DMS79 (cell line): ENCODE measurements at places on chromosomes 11 and 22.

DNA sequence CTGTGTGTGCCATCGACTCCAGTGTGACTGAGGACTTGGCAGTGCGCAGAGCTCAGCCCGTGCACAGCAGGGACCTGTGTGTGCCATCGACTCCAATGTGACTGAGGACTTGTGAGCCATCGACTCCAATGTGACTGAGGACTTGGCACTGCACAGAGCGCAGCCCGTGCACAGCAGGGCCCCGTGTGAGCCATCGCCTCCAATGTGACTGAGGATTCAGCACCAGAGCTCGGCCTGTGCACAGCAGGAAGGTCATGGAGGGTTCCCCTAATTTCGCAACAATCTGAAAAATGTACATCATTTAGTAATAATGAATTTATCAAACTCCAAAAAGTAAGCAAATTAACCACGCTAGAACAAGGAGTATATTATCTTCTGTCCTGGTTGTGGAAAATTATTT, 348.3 kb upstream of the B3GAT1 start:
- DNase-seq: no peak

DNA sequence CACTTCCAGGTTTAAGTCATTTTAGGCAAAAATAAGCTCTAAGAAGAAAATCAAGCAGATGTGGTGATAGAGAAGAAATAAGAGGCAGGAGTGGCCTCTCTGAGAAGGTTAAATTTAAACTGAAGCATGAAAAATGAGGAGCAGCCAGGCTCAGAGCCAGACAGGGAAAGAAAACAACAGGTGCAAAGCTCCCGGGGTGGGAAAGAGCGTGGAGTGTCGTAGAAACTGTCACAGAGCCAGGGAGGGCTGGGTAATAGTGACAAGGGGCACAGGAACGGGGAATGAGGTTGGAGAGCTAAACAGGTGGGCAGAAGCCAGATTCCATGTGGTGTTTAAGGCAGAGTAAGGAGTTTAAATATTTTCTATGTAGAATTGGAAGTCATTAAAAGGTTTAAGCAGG, 132.1 kb upstream of the BLID start:
- peak; percentile 88 for DNase-seq

DNA sequence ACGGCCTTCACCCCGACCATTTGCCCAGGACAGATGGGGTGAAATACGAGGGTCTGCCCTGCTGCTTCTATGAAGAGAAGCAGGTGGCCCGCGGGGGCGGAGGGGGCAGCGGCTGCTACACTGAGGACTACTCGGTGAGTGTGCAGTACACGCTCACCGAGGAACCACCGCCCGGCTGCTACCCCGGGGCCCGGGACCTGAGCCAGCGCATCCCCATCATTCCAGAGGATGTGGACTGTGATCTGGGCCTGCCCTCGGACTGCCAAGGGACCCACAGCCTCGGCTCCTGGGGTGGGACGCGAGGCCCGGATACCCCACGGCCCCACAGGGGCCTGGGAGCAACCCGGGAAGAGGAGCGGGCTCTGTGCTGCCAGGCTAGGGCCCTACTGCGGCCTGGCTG, 11.2 kb downstream of the C22orf31 start:
- no peak for DNase-seq

DNA sequence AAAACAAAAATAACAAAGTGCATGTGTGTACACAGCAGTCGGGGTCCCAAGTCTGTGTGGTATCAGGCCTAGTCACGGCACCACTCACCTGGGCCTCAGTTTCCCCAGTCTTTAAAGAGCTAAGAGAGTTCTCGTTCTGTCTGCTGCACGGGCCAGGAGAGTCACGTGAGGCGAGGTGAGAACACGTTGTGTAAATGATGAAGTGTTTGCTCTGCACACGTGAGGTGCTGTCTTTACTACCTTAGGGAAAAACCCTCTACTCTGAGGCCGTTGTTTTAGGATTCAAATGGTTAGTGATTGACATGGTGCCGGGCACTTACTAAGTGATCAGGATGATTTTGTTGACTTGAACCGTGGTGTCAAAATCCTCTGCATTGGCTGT, 86.5 kb upstream of the PPARA start:
- no peak for DNase-seq

- DNase-seq: no peak
Observed at GRCh38 chr22:38751422-38752346, 4.1 kb downstream of the SUN2 start.

GRCh38 chr11:24070435-24070834, 426.4 kb upstream of the LUZP2 start:
- DNase-seq: no peak

DNA sequence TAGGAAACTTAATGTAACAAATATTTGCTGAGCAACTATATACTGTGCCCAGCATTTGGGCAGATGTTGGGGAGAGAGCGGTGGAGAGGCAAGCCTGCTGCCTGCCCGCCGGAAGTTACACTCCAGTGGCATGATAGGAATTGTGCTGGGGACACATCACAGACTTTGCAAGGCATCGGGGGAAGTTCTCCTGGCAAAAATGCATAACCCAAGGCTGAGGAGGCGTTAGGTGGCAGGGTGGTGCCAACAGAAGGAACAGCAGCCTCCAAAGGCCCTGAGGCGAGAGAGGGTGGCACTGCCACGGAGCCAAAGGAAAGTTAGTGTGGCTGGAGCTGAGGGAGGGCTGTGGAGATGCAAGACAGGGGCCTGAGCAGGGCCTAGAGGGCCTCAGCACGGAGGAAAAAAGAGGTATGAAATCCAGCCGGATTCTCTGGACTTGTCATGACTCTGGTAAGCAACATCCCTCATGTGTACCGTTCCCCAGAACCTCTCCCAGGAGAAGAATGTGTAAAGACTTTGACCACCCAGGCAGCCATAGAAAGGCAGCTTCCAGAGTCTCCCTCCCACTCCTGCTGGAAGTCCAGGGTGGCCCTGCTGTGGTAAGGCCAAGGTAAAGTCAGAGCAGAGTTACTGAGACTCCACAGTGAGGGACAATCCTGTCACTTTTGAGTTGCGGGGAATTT, 76.1 kb upstream of the RAB1B start:
- DNase-seq: no peak
